ENCODE measurements at places on chromosomes 16 and 17. TPM values are rescaled to one million over a fixed set of nuclear protein-coding genes. Genes with fewer than 3 reads are reported as not detected.

RNF112 gene
- total RNA-seq: 1.6 TPM

MMP2 gene
- total RNA-seq: 353 TPM

TBC1D16 gene
- total RNA-seq: 21.7 TPM

MT1A gene
- 4.9 TPM for total RNA-seq

TLCD2 gene
- total RNA-seq: 12.7 TPM

MAFG gene
- 35.9 TPM for total RNA-seq

MARF1 gene
- total RNA-seq: 97.1 TPM

MYO15A gene
- 2.8 TPM for total RNA-seq

HBQ1 gene
- total RNA-seq: not detected

MPV17L gene
- total RNA-seq: 1.6 TPM

CLDN6 gene
- total RNA-seq: not detected

ALOX12 gene
- 0.17 TPM for total RNA-seq

CAPN15 gene
- total RNA-seq: 45.2 TPM

FKBP10 gene
- total RNA-seq: 34.5 TPM

ARHGDIG gene
- 1.3 TPM for total RNA-seq

DOC2B gene
- 13.7 TPM for total RNA-seq

BRICD5 gene
- 7.5 TPM for total RNA-seq

TBC1D3I gene
- total RNA-seq: 0.72 TPM

FAM20A gene
- 43.3 TPM for total RNA-seq

NOG gene
- total RNA-seq: 2.3 TPM

KRT36 gene
- total RNA-seq: not detected

C1QTNF1 gene
- 28.3 TPM for total RNA-seq

CCL11 gene
- 0.98 TPM for total RNA-seq

BCAR1 gene
- 61.7 TPM for total RNA-seq

SOX8 gene
- 0.81 TPM for total RNA-seq

LGALS9 gene
- 185 TPM for total RNA-seq

TBC1D3K gene
- total RNA-seq: not detected

RGS11 gene
- 7.8 TPM for total RNA-seq

ASPA gene
- 8.2 TPM for total RNA-seq

TMED6 gene
- total RNA-seq: 0.69 TPM

FOXL1 gene
- 0.81 TPM for total RNA-seq

SCNN1B gene
- total RNA-seq: 50.3 TPM

Measured in upper lobe of right lung (tissue), 1 donor.